ENCODE measurements at places on chromosomes 5 and 9.

DNA sequence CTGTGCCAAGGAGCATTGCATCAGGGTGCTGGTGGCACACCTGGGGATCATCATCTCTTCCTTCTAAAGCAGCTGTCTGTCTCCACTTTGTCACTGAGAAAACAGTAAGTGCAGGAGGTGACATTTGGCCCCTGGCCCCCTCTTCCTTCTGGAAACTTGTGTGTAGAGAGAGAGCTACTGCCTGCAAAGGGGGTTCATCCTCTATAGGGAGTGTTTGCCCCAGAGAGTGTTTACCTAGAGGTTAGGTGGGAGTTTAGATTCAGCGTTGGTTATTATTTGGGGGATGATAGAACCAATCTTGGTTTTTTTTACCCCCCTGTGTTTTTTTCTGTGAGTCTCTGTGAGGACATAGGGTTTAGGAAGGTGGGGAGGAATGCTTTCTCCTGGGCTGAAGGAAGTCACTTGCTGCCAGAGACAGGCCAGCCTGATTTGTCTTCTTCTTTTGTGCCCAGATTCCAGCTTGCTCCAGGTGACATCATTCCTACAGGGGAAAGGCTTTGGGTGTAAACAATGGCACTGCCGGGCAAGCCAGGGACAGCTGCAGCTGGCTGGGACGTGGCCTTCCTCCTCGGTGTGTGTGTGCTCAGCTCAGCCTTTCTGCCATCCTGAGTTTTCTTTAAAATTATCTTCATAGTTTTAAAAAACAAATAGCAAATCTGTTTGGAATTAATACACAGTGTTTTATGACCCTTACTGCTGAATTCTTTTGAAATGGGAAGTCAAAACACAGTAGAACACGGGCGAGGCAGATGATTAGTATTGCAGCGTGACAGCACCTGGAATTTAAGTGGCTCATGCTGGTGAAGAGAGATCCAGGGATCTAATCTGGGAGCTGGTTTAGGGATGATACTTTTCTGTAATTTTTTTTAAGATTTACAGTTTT lies 24.5 kb downstream of the PRRC2B start:
- no peak for DNase-seq

DNA sequence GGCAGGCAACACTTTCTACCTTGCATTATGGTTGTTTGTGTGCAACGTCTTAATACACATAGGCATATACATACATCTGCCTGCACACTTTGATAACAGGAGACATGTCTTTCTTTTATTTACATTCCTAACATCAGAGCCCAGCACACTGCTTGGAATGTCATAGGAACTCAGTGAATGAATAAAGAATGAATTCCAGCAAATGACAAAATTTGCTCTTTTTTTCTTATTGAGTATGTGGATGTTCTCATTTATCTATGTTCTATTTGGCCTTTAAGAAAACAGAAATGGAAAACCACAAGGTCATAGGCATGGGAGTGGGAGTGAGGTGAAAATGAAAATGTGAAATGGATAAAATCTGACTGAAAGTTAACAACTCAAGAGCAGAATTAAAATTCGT lies 36.3 kb upstream of the PALM2AKAP2 start:
- DNase-seq: no peak

- DNase-seq: no peak
These were observed 73.3 kb downstream of the PRKACG start for GRCh38 chr9:68940573-68940972.

GRCh38 chr9:120921661-120922181 lies 4.9 kb downstream of the TRAF1 start:
- no peak for DNase-seq

DNA sequence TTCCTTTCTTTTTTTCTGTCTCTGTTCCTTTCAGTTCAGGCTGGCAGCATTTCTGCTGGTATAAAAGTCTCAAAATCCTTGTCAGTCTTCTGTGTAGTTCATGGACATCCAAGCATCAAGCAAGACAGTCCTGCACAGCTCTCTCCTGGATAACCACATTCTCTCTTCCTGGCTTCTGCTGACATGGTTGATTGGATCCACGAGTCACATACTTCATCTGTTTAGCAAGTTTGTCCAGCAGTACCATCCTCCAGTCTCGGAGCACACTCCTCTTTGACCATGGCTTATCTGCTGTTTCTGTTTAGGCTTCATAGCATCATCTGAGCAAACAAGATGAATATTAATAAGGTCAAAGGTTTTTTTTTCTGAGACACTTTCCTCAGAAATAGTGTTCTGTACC lies 220.8 kb downstream of the KDM4C start:
- DNase-seq: peak; percentile 8

DNA sequence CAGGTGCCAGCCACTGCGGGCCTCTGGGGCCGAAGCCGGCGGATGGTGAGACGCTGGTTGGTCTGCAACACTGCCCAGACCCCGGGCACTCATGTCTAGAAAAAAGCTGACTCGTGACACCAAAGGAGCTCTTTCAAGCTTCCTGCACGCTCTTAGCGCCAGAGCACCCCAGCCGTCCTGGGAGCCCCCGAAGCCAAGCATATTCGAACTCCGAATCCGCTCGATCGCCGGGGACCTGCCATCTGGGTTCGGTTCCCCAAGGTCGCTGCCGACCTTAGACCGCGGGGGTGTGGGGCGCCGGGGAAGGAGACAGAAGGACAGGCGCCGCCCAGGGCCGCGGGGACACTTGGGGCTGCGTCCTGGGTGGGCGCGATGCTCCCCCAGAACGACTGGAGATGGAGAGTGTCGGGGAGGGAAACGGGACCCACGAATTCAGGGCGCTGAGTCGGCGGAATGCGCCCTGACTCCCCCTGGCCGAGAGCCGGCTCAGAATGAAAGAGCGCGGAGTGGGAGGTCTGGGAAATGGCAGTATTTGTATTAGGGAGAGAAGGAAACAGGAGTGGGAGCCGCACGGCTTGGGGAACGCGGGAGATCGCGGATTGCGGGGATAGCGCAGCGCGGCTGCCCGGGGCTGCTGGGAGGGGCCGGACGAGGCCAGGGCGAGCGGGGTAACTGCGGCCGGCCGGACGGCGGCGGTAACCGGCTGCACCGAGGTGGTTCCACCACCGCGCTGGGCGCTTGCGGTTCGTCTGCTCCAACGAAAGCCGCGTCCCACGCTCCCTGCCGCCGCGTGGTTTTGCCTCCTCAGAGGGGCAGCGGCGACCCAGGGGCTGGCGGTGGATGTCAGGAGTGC lies 20.1 kb upstream of the MARCHF6 start:
- no peak for DNase-seq

DNA sequence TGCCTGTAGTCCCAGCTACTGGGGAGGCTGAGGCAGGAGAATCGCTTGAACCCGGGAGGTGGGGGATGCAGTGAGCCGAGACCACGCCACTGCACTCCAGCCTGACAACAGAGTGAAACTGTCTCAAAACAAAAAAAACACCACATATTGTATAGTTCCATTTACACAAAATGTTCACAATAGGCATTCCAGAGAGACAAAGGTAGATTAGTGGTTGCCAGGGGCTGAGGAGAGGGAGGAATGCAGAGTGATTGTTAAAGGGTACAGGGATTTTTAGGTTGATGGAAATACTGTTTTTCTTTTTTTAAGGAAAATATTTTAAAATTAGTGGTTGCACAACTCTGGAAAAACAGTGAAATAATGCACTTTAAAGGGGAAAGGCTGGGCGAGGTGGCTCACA lies 19.6 kb downstream of the ETF1 start:
- DNase-seq: no peak

DNA sequence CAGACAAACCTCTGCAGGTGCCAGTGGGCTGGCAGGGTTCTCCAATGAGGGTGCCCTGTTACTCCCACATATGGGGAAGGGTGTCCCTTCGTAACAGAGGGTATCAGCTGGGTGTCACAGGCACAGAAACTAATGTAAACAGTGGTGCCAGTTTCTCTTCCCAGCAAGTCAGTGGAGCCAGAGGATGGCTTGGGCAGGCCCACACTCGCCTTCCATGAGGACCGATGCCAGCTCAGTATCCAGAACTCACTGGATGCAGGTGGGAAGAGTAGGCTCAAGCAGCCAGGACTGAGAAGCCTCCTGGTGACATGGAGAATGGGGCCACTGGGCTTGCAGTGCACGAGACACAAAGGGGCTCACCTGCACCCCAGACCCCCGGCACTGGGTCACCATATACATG lies 30.4 kb downstream of the FSTL4 start:
- no peak for DNase-seq

- DNase-seq: no peak
These were observed 25.9 kb upstream of the IDNK start for GRCh38 chr9:83596899-83597504.

DNA sequence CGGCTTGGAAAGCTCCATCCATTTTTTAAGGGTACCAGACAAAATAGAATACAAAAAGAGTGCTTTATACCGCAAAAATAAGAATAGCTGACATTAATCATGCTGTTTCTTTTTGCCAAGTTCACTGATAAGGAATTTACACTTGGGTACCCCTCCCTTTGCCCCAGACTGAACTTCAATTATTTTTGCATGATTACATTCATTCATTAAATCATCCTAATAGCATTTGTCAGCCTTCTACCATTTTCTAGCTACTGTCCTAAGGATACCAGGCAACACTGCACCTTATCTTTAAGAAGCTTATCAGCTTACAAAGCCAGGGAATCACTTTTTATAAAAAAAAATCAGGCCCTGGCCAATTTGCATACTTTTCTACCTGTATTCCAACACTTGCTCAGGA lies 48.4 kb downstream of the YIPF5 start:
- no peak for DNase-seq

DNA sequence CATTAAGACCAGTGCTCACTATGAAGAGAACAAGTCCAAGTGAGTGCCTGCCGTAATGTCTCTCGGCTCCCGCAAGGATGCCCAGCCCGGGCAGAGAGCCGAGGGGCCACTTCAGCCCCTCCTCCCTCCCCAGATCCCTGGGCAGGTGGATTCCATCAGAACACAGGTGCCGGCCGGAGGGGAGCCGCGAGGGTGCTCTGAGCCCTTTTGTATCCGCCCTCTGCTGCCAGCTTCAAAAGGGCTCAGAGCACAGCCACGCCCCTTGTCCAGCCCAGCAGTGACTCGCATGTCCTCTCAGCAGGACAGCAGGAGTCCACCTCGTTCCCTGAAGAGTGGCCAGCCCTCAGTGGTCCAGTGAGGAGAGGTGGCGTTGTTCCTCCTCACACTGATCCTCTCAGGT lies 43.9 kb downstream of the CYFIP2 start:
- no peak for DNase-seq

DNA sequence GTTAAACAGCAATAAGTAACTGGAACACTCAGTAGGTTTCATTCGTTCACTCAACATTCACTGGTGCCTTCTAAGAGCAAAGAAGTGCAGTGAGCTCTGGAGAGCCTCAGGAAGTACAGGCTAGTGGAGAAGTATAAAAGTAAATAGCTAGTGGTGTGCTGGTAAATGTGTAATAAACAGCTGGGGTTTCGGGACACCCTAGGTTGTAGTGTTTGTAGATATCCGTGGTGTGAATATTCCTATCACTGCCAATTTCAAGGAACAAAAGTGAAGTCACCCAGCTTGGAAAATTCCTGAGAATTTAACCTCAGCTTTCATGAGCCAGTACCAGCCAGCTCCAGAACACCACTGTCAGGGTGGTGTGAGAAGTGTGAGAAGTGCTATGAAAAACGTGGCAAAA lies 75.9 kb downstream of the GABBR2 start:
- no peak for DNase-seq

DNA sequence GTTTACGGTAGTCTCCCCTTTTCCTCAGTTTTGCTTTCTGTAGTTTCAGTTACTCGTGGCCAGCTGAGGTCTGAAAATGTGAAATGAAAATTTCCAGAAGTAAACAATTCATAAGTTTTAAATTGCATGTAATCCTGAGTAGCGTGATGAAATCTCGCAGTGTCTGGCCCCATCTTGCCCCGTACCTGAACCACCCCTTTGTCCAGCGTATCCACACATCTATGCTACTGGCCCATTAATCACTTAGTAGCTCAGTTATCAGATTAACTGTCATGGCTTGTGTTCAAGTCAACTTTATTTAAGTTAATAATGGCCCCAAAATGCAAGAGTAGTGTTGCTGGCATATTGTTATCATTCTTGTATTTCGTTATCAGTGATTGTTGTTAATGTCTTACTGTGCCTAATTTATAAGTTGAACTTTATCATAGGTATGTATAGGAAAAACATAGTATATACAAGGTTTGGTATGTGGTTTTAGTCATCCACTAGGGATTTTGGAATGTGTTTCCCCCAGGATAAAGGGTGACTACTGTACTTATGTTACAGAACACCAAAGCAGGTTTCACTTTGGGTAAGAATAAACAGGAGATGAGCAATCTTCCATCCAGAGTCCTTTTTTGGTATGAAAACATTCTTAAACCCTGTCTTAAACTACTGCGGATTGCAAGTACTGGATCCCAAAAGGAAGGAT lies 118.4 kb upstream of the KCNN2 start:
- DNase-seq: no peak

DNA sequence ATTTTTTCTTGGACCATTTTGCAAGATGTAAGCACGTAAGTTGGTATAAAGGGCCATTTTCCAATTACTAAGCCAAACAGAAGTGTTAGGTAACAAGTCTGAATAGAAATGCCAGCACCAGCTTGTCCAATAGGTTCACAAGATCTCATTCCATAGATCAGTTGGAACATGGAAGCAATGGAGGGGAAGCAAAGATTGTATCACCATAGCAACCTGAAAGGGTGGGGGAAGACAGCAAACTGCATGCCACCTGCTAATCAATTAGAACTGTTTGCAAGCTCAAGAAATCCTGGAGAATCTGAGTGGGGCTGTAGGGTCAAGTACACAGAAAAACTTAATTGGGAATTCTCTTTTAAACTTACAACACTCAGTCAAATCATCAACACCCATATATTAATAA lies 264.9 kb upstream of the EFNA5 start:
- DNase-seq: no peak

DNA sequence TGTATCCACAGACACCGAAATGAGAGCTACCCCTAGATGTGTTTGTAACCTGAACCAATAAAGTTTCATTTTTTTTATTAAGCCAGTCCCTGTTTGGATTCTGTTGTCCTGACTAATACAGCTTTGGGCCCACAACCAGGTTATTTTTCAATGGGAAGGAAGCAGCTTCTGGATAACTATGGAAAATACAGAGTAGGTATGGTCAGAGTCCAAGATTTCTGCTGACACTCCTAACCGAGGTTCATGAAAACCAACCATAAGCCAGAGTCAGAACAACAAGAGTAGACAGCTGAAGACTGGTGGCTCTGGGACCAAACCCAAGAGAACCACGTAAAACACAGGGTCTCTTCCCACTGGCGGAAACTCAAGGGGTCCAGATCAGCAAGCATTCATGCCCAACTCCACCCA lies 10.8 kb downstream of the KLF9 start:
- DNase-seq: no peak

DNA sequence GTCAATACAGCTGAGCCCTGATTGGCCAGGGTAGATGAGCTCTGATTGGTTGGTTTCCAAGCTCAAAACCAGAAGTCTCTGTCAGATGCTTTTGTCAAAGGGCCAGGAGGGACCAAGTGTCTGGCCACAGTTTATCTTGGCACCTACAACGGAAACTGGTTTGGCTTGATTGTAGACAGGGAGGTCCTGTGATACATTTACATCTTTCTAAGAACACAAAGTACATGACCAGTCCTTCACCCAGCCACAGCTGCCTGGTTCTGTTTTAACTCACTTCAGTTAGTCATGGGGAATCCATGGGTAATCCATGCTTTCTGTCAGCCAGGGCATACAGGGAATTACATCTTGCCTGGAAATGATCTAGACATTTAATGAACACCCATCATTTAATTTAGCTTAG lies 171.2 kb downstream of the SLC12A2 start:
- DNase-seq: no peak

GRCh38 chr5:76736679-76737556 lies 21.0 kb downstream of the F2R start:
- DNase-seq: no peak

- DNase-seq: no peak
These were observed 3.4 kb upstream of the CNTRL start for GRCh38 chr9:121071370-121071755.

GRCh38 chr9:85653153-85653552 lies 88.6 kb downstream of the AGTPBP1 start:
- no peak for DNase-seq

Measured in RCC 7860 (cell line).